ENCODE measurements at places on chromosomes 6 and 20.

- no peak for DNase-seq
These were observed 125.8 kb downstream of the DLL1 start for GRCh38 chr6:170165085-170165470.

- no peak for DNase-seq
These were observed 1.3 kb upstream of the SDCBP2 start for GRCh38 chr20:1330075-1330830.

GRCh38 chr6:2034256-2034655 lies 211.1 kb downstream of the GMDS start:
- DNase-seq: no peak

DNA sequence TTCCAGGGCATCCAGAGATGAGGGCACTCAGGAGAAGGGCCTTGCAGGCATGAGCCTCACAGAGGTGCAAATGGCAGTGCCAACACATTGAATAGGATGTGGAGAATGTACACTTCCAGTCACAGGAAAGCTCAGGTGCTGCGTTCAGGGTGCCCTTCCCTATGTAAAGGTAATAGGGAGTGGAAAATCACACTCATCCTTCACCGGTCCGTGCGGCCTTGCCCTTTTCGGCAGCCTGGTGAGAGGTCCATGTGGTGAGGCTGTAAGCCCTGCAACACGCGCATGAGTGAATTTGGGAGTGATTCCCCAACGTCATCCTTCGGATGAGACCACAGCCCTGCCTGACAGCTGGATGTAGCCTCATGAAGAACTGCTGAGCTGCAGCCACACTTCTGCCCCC lies 43.0 kb upstream of the RPS6KA2 start:
- DNase-seq: no peak

DNA sequence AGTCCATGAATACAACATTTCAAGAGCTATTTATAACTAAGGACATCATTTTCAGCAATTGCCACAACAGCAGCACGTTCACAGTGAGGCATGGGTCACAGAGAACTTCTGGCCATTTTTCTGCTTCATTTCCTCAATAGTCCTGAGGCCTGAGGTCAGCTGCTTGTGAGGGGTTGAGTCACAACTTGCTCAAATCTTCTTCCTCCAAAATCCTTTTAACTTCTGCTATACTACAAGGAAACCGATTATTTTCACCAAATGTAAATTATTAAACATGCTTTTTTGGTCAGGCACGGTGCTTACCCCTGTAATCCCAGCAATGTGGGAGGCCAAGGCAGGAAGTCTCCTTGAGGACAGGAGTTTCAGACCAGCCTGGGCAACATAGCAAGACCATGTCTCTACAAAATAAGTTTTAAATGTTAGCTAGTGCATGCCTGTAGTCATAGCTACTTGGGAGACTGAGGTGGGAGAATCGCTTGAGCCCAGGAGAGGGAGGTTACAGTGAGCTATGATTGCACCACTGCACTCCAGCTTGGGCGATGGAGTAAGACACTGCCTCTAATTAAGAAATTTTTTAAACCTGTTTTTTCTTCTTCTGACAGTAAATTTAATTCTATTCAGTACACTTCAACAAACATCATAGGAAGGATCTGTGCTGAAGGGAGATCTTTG lies 11.1 kb upstream of the SLC16A10 start:
- no peak for DNase-seq

DNA sequence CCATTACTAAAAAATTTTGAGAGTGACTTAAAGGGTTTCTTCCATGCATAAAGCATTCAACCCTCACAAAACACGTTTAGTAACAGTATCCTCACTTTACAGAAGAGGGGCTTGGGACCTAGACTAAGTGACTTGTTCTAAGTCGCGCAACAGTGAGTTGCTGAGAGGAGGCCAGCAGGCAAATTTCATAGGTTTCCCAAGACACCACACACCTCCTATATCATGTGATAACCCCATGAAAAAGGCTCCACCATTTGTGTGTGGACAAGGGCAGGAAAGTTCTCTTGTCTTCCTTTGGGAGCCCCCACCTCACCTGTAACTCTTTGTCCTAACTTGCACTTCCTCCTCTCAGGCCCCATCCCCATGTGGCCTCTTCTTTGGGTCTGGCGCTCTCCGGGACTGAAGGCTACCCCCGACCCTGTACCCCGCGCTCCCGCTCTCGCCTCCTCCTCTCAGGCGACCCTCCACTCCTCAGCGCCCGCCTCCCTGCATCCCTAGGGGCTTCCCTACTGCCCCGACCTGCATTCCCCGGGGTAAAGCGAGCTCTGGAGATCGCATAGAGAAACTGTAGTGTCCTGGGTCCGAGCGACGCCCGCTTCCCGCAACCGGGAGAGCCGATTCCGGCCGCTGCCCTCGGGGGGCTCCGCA lies 392 bp downstream of the PSMB8 start:
- no peak for DNase-seq

DNA sequence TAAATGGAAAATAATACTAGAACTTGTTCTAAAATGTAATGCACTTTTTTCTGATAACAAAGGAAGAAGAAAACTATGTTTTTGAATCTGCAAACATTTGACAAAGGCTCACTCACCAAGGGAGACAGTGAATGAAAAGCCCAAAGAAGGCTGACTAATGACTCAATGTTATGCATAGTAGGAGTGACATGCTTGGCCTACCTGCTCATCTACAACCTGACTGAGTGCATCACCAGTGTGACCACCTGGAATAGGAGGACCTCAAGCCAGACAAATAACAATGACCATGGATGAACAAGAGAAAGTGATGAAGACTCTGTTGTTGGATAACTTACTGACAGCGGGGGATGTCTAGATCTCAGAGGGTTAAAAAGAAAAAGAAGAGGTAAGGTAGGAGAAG lies 157.2 kb downstream of the SIM1 start:
- DNase-seq: no peak

GRCh38 chr6:2186516-2186915 lies 58.9 kb downstream of the GMDS start:
- no peak for DNase-seq

- DNase-seq: no peak
These were observed 51.1 kb downstream of the TCP11 start for GRCh38 chr6:35089935-35090505.

DNA sequence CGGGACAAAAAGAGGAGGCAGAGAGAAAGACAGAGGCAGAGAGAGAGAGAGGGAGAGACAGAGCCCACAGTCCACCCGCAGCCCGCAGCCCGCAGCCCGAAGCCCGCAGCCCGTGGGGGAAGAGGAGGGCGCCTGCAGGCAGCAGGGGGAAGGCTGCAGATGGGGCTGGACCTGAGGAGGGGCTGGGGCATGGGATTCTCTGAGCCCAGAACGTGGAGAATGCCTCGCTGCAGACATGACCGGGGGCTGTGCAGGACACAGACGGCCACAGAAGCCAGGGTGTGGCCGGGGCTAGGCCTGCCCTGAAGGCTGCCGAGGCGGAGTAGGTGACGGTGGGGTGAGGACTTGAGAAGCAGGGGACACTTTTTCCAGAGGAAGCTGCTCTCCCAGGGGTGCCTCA lies 6.5 kb upstream of the SLCO4A1 start:
- no peak for DNase-seq
